DND-41 (cell line): ENCODE measurements at places on chromosomes 13 and 19.

DNA sequence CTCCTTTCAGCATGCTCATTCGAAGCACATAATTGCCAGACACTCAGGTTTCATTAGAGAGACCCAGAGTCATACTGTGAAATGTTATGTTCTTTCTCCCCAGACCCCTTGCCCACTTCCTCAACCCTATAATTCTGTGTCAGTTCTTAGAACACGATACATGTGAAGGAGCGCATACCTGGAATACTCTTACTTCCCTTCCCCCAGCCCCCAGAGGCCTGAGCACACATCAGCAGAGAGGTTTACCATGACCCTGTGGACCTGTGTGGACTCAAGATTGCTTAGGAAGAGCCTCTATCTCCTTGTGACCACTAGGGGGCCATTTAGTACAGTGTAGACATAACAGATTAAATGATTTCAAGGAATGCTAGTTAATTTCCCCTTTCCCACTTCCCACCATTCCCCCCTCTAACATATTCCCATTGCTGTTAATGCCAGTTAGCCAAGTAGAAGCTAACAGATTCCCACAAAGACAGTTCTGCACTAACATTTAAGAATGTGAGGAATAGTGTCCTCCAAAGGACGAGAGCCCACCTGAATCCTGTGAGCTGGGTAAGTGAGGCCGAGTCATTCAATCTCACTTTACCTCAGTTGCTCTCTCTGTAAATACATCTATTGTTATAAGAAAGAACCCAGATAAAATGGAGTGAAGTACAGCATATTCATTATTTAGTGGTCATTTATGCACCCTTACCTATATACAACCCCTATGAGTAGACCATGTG, 154.2 kb upstream of the MAB21L1 start:
- DNase-seq = no peak

- no peak for DNase-seq
Measured at GRCh38 chr19:37692956-37693620, 26.5 kb downstream of the ZNF607 start.

- DNase-seq = no peak
Measured at GRCh38 chr13:75938811-75939560, 302.9 kb downstream of the LMO7 start.

GRCh38 chr19:52590728-52591127, 20.6 kb downstream of the ZNF701 start:
- peak; percentile 31 for DNase-seq

DNA sequence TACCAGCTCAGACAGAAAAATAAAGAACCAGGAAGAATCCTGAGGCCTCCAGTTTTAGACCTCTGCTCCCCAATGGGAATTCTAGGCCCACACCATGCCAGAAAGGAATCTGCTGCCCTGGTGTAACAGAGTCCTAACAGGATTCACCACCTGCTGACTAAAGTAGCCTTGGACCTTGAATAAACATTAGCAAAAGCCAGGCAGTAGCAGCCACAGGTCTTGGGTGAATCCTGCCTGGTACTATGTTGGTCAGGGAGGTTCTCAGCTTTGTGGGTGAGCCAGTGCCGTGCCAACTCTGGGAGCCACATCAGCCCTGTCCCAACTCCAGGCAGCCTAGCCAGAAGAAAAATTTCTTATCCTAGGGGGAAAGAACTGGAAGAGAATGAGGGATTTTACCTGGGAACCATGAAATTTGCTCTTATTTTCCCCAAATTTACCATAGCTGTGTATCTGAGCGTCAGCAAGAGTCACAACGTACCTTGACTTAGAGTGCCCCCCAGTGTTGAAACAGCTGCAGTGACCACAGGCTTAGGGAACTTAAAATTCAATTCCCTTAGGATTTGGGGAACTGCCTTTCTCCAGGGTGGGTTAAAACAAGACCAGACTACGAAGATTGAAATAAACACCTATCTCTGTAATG, 1895.6 kb upstream of the PRR20A start:
- no peak for DNase-seq

DNA sequence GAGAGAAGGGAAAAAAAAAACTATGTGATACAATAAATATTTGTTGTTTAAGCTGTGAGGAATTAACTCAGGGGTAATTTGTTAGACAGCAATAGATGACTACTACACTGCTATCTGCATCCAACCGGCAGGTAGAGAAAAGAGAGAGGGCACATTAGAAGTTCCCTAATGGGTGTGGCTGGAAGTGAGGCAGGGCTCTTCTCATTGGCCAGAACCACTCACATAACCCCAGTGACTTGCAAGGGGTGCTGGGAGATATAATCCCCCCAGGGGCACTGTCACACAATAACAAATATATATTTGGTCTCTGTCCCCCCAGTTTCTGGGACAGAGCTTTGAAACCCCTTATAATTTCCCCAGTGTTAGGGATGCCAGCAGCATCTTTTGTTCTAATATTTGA, 24.3 kb downstream of the FGF21 start:
- no peak for DNase-seq

DNA sequence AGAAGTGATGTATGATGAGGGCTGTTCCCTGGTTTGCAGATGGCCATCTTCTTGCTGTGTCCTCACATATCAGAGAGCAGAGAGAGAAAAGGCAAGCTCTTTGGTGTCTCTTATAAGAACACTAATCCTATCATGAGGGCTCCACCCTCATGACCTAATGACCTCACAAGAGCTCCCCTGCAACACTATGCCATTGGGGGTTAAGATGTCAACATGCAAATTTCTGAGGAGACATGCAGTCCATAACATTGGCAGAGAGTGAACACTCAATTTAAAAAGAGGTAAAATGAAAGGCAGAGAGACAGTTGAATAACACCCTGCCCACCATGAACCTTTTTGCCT, 10.9 kb downstream of the FAM187B start:
- no peak for DNase-seq

GRCh38 chr19:9354651-9355050, 8.2 kb upstream of the ZNF177 start:
- no peak for DNase-seq

- DNase-seq = no peak
Measured at GRCh38 chr13:91389186-91389585, 9.2 kb upstream of the GPC5 start.

- DNase-seq = no peak
Measured at GRCh38 chr13:107422421-107422820, 792.9 kb downstream of the LIG4 start.

DNA sequence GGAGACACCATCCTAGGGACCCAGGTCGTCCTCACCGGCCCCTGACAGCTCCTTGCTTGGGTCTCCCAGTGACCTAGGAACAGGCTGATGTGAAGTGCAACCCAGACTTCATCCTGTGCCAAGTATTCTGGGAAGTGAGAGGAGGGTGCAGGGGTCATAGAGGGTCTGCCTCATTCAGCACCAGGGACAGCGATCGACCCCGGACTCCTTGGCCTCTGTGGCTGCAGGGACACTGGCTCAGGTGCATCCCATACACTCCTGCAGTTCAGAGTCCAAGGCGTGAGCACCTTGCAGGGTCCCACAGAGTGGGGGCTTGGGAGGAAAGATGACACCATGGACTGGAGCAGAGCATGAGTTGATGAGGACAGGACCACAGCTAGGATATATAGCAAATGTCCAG, 10.0 kb upstream of the OR10H2 start:
- DNase-seq = peak; percentile 39

DNA sequence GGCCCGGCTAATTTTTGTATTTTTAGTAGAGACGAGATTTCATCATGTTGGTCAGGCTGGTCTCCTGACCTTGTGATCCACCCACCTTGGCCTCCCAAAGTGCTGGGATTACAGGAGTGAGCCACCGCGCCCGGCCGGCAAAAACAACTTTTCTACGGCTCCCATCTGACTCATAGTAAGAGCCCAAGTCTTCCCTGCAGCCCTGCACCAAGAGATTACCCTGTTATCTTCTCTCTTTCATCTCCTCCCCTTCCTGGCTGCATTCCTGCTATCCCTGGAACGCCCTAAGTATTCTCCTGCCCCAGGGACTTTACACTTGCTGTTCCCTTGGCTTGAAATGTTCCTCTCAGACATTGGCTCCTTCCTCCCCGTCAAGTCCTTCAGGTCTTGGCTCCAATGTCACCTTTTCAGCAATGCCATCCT, 6.6 kb downstream of the AP2S1 start:
- no peak for DNase-seq

- DNase-seq = no peak
Measured at GRCh38 chr19:29817316-29817715, 5.5 kb downstream of the CCNE1 start.

DNA sequence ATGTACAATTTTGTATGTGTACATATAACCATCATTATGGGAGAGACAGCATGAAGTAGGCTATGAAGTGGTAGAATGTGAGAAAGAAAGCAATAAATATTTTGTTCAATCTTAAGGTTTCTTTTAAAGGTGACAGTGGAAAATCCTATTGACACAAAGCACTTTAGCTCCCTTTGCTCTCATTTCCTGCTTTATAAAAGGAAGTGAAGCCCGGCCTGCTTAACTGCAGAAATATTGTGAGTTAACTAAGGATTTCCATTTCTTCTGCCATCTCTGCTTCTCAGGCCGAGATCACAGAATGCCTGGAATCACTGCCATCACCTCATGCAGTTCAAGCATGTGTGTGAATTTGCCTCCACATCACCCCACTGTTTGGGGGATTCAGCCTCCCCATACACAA, 83.5 kb downstream of the FRY start:
- DNase-seq = no peak

DNA sequence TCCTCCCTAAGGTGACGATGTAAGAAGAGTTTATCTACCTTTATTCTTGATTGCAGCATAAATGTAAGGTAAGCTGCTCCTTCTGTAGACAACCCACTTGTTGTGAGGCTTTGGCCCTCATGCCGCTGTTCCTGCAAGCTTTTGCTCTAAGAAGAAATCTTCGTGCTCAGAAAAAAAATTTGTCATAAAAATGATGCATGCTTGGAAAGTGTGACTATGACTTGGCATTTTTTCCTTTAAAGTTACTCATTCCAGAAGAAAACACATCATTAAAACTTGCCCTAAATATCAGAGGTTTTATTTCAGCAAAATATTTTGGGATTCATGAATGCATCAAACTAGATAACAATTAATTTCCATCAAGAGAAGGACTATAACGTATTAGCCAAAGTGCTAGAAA, 39.8 kb downstream of the KCTD12 start:
- DNase-seq = no peak

DNA sequence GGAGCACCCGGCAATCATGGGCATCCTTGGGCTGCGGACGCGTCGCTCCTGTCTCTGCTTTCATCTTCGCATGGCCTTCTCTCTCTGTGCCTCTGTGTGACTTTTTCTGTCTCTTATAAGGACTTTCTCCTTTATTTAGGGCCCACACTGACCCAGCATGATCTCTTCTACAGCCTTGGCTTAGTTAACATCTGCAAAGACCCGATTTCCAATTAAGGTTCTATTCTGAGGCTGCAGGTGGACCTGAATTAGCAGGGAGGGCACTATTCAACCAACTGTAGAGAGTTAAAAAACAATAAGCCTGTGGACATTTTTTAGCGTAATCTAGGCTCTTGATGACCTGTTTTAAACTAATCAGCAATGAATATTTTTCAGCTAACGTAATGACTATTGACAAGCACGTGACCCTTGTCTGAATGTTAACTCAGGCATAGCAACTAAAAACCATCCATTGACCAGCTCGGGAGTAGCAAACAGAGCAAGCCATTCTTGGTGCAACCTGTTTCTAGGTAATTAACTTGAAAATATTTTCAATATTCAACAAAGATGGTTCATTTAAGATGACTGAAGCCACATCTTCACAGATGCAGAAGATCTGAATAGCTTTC, 15.2 kb downstream of the F10 start:
- DNase-seq = no peak

DNA sequence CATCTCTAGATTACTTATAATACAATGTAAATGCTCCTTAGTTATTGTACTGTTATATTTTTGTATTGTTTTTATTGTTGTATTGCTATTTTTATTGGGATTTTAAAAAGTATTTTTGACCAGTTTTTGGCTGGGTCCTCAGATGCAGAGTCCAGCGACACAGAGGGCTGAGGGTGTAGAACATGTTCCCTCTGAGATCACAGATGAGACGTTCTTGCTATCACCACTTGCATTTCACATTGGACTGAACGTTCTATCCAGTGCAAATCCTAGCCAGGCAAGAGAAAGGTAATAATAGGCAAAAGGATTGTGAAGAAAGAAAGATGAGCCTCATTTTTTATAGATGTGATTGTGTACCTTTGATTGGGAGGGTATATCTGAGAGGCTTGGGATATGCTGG, 15.0 kb downstream of the ZSCAN5A start:
- DNase-seq = no peak

- DNase-seq = no peak
Measured at GRCh38 chr13:61142506-61142905, 273.1 kb downstream of the PCDH20 start.

- DNase-seq = no peak
Measured at GRCh38 chr19:27777242-27777641, 1435.7 kb downstream of the UQCRFS1 start.

GRCh38 chr13:84917252-84917878, 881.9 kb downstream of the SLITRK6 start:
- DNase-seq = no peak

DNA sequence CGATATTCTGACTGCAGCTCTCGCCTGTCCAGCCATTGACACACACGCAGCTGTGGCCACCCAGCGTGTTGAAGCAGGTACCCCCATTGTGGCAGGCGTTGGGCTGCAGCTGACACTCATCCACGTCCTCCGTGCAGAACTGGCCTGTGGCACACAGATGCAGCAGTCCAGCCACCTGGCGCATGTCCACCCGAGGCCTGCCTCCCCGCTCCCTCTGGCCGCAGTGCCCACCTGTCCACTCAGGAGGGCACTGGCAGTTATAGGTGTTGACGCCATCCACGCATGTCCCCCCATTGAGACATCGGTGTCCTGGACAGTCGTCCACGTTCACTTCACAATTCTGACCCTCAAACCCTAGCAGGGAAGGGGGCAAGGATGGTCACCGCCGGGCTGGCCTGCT, 9.3 kb downstream of the NOTCH3 start:
- DNase-seq = no peak

DNA sequence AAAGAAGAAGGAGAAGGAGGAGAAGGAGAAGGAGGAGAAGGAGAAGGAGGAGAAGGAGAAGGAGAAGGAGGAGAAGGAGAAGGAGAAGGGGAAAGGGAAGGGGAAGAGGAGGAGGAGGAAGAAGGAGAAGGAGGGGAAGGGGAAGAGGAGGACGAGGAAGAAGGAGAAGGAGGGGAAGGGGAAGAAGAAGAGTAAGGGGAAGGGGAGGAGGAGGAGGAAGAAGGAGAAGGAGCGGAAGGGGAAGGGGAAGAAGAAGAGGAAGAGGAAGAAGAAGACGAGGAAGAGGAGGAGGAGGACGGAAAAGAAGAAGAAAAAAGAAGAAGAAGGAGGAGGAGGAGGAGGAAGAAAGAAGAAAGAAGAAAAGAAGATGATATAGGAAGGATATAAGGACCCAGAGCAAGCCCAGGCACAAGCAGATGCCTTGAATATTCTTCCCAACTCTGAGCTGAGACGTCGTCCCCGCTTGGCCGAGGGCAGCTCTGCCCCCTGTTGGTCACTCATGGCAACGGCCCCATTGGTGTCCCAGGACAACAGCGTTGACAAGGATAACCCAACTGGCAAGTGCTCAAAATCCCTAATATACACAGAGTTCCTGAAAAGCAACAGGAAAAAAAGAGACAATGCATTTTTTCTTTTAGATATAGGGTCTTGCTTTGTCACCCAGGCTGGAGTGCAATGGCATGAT, 30.6 kb upstream of the IGSF23 start:
- no peak for DNase-seq
